ENCODE measurements at places on chromosomes 7 and 10. TPM values are rescaled to one million over a fixed set of nuclear protein-coding genes. Genes with fewer than 3 reads are reported as not detected.

Gene PIK3CG
- 2.1 TPM for total RNA-seq

DNA sequence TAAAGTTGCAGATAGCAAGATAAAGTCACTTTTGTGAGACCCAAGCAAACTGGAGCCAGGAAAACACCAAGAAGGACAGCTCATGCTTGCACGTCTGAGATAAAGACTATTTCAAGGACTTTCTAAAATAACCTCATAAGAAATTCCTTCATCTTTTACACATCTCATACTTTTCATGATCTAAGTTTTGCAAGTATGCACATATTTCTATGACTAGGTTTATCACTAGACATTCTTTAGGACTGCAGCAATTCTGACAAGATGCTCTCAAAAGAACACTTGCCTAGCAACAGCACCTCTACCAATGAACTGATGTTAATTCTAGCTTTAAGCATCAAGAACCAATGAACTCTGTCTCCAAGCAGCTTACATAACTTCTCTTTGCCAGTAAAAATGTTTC lies 457.6 kb downstream of the SEMA3D start:
- no peak for DNase-seq

GRCh38 chr10:53645951-53646350 lies 873.4 kb upstream of the MBL2 start:
- DNase-seq: no peak

DNA sequence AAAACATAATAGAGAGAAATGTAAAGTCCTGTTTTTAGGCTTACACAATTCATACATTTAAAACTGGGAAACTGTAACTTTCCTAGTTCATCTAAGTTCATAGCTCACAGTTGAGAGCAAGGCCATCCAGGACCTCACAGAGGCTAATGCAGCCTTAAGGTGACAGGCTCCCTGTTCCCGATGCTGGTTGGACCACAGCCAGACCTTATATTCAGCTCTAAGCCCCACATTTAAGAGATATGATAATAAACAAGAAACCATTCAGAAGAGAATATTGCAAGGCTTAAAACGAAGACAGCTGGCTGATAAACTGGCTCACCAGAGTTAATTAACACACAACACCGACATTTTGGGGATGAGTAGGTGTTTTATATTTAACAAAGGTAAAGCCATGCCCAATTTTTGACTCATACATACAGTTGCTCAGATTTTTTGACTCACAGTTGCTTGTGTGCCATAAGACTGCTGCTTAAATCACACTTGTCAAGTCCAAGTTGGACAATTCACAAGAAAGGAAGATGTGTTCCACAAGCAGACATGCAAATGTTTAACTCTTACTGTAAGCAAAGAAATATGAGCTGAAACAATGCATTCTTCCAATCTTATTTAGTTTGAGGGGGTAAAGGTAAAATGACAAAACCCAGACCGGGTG lies 41.1 kb upstream of the TMEM213 start:
- DNase-seq: no peak
